Activated CD4-positive, CD25-positive, alpha-beta regulatory T cell treated with anti-CD3 and anti-CD28 coated beads, Interleukin-2, amount 50 U/mL, for 24 hours (primary cell): ENCODE measurements at places on chromosomes 4 and X.
A peak's percentile ranks its signal among the peaks of the same experiment; 100 is the strongest.

- ATAC-seq: no peak
Observed at GRCh38 chr4:30962939-30963338, 242.8 kb downstream of the PCDH7 start.

GRCh38 chrX:118988911-118989310 is 14.5 kb downstream of the LONRF3 start:
- ATAC-seq: no peak

GRCh38 chr4:59412739-59413138 is 1787.4 kb upstream of the ADGRL3 start:
- ATAC-seq: no peak

- no peak for ATAC-seq
Observed at GRCh38 chr4:174256277-174256713, 27.2 kb downstream of the FBXO8 start.

DNA sequence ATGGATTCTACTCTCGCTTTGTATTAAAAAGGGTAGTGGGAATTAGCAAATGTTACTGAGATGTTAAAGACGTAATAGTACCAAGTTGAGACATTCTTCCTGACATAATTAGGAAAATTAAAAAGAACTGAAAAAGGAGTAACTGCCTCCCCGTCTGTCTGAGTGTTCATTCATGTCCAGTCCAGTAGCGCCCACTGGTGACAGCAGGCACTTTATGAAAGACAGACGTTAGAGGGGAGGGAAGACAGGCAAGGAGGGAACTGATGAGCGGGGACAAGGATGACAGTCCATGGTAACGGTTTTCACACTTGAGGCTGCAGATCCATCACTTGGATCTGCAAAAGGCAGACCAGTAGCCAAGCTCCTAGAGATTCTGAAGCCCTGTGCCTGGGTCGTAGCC is 326.7 kb downstream of the STK32B start:
- no peak for ATAC-seq

DNA sequence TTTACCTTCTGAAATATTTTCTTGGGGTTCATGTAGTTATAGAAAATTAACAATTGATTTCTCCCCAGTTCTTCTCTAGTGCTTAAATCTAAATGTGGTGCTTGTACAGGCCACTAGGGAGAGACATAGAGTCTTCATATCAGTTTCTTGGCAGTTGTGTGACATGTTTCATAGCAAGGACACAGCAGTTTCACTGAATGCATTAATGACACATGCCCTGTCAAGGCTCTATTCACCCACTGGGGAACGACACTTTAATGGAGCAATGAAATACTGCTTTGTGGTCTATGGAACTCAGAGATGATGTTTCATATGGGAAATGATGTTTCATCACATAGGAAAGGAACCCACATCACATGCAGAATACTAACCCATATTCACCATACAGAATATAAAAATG is 2.8 kb downstream of the VEGFC start:
- ATAC-seq: peak; percentile 30

DNA sequence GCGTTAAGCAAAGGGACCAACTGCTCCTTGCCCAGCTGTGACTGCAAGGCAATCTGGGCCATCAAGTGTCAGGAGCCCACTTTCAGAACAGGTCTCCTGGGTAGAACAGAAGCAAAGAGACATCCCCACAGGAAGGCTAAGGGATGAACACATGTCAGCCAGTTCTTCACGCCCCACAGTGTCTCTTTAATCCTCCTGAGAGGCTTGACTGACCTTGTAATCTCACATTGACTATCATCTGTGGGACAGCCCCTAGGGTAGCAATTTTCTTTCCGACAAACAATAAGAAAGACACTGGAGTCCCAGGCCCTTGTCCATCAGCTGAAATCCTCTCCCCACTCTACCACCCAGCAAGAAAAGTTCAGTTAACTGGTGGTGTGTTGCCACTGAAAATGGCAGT is 1.0 kb downstream of the CHRDL1 start:
- no peak for ATAC-seq

DNA sequence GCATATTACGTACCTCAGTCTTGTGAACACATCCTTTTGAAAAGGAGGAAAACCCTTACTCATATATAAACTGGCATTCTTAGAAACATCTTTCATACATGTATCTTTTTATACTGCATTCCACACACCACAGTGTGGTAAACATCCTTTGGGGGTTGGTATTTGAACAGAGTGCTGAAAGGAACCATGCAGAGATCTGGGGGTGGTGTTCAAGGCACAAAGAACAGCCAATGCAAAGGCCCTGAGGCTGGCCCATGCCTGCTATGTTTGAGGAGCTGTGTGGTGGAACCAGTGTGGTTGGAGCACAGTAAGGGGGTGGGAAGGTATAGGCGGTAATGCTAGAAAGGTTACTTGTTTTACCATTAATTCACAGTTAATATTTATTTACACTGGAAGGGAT is 2.0 kb downstream of the ELK1 start:
- no peak for ATAC-seq

DNA sequence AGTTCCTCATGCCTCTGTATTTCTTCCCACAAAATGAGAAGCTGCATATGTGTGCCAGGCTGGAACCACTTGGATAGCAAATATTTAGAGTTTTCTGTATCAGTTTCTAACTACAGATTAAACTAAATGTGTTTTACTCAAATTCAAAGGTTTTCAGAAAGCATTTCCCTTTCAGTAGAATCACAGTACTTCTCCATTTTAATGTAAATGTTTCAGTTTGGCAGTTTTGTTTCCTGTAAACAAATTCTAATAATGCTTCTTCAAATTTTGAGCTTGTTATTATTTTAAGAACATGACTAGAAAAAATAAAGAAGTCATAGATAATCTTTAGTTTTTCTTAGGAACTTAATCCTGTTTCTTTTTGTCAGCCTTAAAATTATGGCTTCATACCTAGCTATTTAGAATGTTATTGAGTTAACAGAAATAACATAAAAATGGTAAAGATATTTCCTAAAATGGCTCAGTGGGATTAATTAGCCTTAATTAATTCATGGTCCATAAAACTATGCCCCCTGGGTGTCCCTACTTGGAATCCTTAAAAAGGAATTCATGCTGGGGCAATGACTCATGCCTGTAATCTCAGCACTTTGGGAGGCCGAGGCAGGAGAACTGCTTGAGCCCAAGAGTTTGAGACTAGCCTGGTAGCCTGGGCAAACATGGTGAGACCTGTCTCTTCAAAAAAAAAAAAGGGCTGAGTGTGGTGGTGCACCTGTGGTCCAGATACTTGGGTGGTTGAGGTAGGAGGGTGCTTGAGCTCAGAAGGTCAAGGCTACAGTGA is 83.8 kb upstream of the GPR34 start:
- ATAC-seq: no peak

GRCh38 chrX:8808661-8809060 is 7.5 kb upstream of the FAM9A start:
- ATAC-seq: no peak

DNA sequence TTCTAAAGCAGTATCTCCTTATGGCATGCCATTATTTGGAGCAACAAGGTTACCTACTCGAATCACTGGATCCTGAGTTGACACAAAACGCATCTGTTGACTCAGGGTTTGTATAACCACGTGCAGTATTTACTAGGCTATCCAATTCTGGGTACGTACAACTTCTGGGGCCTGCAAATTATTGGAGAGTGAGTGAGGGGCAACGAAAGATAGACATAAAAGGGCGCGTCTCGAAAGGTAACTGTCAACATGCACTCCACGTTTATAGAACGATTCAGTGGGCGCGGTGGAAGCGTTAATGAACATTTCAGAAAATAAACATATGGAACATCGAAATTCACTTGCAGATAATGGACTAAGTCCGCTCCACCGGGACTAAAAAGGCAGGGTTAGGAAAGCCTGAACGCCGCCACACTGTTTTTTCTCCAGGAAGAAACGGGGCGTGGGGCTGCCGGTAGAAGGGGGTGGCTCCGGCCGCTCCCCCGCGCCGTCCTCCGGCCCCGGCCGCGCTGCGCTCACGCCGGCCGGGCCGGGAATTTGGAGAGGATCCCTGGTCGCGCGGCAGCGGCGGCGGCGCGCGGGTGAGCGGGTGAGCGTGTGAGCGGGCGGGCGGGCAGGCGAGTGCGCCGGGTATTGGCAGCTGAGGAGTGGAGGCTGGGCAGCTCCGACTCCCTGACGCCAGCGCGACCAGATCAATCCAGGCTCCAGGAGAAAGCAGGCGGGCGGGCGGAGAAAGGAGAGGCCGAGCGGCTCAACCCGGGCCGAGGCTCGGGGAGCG is at the start of gene SMAD1:
Gene SMAD1 (plus strand): TSS at position 690 of the 778 bp plus-strand sequence. CDS start 32,761 bp downstream, outside the sequence.
- peak; percentile 58 for ATAC-seq

DNA sequence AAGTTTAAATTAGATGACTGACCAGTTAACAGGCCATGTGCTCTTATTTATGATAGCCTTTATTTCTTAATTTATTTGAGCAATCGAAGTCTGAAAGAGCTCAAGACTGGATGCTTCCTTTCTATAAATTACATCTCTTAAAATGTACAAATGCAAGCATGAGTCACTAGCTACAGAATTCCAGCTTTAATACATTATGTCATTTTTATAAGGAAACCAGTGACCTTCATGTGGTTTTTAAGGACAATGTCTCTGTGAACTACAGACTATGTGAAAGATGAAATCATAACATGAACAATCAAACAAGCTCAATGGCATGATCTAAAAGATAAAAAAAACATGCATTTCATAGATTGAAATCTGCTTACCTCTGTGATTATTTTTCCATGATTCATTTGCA is 15.4 kb downstream of the HTR2C start:
- ATAC-seq: no peak

- no peak for ATAC-seq
Observed at GRCh38 chr4:8026453-8026852, 86.8 kb upstream of the AFAP1 start.

DNA sequence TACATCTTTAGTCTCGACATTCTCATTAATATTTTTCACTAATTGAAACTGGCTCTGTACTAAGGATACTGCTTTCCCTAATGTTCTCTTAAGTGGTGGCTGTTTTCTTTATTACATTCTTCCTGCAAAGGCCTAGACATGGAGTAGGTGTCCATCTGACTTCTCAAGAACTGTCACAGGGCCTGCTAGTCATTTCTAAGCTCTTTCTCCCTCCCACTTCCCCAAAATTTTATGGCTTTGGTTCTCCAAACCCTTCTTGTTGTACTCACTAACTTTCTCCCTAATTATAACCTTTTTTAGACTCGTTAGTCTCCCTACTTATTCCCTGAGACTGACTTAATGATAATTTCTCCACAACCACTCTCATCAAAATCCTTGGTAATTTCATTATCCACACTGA is 133.3 kb downstream of the SPOCK3 start:
- ATAC-seq: no peak

GRCh38 chr4:1711571-1712215 is 426 bp downstream of the SLBP start:
- ATAC-seq: peak; percentile 26

- ATAC-seq: no peak
Observed at GRCh38 chr4:151432654-151433053, 23.7 kb downstream of the FHIP1A start.

GRCh38 chr4:174592256-174592984 is 70.1 kb upstream of the HPGD start:
- no peak for ATAC-seq

GRCh38 chr4:172750910-172751309 is 417.7 kb upstream of the GALNT7 start:
- ATAC-seq: peak; percentile 35

DNA sequence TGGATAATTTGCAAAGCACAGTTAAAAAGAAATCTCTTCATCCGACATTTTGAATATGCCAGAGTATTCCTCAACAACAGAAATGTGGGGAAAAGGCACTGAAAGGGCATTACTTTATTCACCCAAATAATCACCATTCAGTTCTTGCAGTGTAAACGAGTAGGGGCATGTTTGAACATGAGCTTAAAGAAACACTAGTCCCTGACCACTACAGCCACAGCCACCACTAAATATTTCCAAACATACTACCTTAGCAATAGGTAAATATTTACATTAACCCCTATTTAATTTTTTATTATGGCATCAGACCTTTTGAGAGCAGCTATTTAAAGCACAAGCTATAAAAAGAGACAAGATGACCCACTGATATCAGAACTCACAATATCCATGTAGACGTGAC is 27.6 kb downstream of the MCF2 start:
- no peak for ATAC-seq

DNA sequence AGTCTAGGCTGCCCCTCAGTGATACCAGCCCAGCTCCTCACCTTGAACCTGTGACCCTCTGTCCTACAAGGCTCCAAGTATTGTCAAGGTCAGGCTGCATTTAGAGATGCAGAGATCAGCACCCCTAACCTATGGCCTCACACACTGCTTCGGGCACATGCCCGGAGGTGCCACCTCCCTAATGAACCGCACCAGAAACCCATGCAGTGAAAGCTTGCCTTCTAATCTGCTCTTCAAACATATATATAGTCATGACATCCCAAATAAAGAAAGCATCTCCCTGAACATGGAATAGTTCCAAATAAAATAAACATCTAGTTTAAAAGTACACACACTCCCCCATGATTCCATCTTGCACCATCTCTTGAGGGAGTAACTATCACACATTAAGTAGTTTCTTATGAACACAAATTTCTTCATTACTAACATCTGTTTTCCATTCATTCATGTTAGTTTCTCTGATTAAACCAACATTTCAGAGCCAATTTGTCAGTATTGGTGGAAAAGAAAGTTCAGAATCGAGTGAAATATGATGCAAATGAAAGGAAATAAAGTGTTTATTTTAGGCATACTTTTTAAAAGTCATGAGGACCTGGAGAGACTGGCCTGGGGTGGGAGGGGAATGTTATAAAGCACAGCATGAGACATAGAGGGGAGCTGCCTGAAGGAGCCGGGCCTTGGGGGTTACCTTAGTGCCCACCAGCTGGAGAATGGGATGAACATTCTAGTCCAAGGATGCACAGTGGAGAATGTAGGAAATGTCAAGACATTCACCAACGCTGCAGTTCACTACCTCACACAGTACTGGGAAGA is 19.2 kb downstream of the CC2D2A start:
- ATAC-seq: no peak

GRCh38 chr4:150769248-150769647 is 187.3 kb downstream of the MAB21L2 start:
- no peak for ATAC-seq

- no peak for ATAC-seq
Observed at GRCh38 chr4:75723163-75724065, 963 bp upstream of the USO1 start.

DNA sequence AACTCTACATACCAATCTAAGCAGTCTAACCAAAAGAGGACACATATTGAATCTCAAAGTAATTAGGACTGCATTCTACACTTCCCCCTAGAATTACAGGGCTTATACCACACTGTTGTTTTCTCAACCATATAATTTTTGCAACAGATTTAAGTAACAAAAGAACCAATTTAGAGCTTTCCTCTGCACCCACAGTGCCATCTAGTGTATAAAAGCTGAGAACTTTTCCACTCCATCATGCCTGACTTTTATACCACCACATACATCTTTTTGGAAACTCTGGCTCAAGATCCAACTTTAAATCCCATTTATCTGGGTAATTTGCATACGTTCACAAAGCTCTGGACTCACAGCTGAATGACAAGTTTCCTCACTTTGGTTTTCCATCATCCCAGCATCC is 99.5 kb downstream of the EFHC2 start:
- no peak for ATAC-seq

- no peak for ATAC-seq
Observed at GRCh38 chr4:173647902-173648301, 117.9 kb upstream of the HAND2 start.

- no peak for ATAC-seq
Observed at GRCh38 chr4:181030961-181031360, 1212.2 kb upstream of the TENM3 start.
